Head of caudate nucleus (tissue), 42 donors: ENCODE measurements at places on chromosomes 13 and 19.

GRCh38 chr13:44759384-44760360, 183.5 kb upstream of the TSC22D1 start:
- DNase-seq: no peak

DNA sequence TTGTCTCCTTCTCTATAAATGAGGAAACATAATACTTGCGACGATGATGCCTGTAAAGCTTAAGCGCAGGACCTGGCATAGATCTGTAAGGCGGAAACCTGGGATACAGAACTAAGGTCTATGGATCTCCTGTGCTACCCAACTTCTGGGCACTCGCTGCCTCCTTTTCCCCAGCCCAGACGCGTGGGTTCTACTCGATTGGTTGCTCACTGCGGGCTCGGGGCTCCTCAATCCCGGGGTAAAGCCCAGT, 615 bp upstream of the PSMC4 start:
- no peak for DNase-seq

- DNase-seq: peak; percentile 43
These were observed 7.4 kb upstream of the SLITRK6 start for GRCh38 chr13:85806553-85807175.

GRCh38 chr13:27081893-27082679, 89.5 kb downstream of the USP12 start:
- DNase-seq: no peak

- no peak for DNase-seq
These were observed 99.4 kb downstream of the MIPEP start for GRCh38 chr13:23789576-23790346.

DNA sequence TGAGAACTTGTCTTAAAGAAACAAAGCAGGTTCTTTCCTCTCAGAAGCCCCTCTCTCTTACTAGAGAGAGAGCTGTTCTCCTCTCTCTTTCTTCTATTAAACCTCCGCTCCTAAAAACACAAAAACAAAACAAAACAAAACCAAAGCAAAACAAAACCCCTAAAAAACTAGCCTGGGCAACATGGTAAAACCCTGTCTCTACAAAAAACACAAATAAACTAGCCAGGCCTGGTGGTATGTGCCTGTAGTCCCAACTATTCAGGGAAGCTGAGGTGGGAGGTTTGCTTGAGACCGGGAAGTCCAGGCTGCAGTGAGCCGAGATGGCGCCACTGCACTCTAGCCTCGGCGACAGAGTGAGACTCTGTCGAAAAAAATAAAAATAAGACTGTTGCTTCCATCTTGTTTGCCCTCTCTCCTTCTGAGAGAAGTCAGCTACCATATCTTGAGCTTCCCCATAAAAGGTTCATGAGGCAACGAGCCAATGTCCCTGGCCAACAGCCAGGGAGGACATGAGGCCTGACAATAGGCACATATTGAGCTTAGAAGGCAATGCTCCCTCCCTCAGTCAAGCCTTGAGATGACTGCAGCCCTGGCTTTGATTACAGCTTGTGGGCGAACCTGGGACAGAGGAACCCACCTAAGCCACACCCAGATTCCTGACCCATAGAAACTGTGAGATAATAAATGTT, 17.5 kb upstream of the FLT3 start:
- no peak for DNase-seq

DNA sequence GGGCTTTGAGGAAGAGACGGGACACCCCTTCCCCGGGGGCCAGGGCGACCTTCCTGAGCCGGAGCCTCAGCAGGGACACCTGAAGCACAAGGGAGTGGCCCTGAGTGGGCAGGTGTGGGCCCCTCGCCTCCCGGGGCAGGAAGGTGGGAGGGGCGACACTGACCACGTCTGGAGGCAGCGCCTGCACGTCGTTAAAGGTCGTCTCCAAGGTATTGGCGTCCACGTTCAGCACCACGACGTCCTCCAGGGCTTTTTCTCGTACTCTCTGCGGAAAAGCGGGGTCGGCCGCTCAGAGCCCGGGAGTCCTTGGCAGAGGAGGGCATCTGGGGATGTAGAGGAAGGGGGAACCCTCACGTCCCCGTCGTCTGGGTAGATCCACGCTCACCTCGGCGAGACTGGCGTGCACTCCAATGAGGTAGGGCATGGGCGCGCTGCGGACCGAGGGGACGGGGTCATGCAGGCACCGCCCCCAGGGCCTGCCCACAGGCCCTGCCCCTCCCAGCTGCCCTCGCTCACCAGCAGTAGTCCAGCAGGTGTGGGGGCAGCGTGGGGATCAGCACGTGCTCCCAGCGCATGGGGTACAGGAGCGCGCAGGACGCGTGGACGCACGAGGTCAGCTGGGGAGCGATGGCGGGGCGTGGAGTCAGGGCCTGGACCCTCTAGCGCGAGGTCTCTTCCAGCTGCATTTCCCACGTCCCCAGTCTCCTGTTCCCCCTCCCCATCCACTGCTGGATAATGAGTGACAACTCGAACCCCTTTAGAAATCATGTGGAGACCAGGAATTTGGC, 6.1 kb downstream of the DENND1C start:
- DNase-seq: no peak

- no peak for DNase-seq
These were observed 109.7 kb downstream of the NUFIP1 start for GRCh38 chr13:44879452-44880058.

DNA sequence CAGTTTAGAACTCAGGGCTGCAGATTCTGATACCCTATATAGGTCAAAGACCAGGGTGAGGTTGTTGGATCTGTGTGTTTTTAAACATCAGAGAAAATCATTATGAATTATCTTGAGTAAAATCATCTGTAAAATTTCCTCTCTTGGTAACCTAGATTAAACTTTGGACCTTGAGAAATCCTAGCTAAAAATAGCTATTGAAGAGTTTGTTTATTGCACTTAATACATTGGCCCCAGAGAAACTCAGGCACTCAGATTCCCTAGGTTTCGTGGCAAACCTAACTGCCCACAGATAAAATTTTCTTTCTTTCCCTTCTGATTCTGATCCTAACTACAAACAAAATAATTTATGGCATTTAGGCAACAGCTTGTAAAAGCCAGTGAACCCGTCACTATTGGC, 102.3 kb downstream of the GPC6 start:
- DNase-seq: no peak

DNA sequence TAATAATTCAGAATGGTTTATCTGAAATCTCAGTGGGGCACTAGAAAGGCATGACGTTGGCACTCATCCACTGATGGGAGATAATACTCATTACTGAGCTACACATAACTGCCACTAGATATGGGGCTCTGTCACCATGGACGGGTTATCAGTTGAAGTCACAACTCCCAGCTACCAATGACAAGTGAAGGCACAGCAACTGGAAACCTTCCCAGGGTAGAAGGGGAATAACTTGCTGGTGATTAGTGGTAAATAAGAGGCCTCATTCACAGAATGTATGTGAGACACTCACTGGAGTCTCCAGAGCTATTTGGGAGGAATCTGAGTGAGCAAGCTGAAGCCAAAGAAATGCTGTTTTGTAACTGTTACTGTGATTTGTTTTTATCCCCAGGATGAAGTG, 249.6 kb downstream of the ENOX1 start:
- no peak for DNase-seq

- no peak for DNase-seq
These were observed 8.4 kb downstream of the IGFL3 start for GRCh38 chr19:46116121-46116520.

DNA sequence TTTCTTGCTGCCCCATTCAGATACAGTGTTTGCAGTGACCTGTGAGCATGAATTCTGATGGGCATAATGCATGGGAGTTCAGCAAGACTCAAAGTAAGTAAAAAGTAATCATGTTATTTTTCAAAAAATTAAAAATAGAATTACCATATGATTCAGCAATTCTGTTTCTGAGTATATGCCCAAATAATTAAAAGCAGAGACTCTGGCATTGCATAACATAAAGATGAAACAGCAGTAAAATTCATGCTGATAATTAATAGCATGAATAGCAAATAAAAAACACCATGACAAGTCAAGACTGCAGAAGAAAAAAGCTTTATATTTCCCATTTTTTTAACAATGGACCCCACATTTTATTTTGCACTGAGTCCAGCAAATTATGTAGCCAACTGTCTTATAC, 21.3 kb downstream of the RNF6 start:
- no peak for DNase-seq

DNA sequence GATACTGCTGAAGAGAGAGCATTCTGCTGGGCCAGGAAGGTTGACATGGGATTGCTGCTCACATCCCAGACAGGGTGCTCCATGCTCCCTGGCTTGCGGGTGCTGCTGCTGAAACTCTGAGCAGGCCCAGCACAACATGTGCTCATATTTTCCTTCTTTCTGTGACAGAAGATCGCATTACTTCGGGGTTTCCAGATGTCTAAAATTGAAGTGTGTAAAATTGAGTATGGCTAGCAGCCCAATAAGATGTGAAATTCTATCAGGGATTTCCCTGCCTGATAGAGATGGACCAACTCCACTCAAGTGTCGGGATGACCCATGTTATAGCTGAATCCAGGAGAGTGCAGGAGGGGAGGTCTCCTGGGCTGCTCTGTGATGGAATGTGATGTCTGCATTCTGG, 55.6 kb upstream of the KL start:
- DNase-seq: no peak

GRCh38 chr19:55299991-55300390, 16.2 kb downstream of the BRSK1 start:
- DNase-seq: no peak
